ENCODE measurements at places on chromosomes 4 and X.

DNA sequence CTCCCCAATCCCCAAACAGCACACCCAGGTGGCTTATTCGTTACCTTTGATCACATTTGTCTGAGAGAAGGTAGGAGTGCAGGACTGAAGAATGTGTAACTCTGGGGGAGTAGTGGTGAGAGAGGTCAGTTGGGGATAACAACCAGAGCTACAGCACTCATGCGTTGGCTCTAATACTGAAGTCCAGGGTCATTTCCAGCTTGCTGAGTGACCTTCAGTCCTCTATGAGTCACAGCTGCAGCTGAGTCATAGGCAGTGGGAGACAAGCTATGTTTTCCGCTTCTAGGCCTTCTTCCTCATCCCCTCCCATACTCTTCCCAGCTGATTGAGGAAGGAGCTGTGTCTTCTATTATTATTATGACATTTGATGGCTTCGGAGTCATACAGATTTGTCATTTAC is 31.6 kb upstream of the CT47C1 start:
- DNase-seq = no peak

- DNase-seq = no peak
Measured at GRCh38 chrX:4129626-4130025, 416.2 kb upstream of the PRKX start.

GRCh38 chr4:57061395-57061794 is 48.8 kb downstream of the IGFBP7 start:
- DNase-seq = no peak

GRCh38 chrX:56766554-56767347 is 37.7 kb downstream of the NBDY start:
- DNase-seq = no peak

DNA sequence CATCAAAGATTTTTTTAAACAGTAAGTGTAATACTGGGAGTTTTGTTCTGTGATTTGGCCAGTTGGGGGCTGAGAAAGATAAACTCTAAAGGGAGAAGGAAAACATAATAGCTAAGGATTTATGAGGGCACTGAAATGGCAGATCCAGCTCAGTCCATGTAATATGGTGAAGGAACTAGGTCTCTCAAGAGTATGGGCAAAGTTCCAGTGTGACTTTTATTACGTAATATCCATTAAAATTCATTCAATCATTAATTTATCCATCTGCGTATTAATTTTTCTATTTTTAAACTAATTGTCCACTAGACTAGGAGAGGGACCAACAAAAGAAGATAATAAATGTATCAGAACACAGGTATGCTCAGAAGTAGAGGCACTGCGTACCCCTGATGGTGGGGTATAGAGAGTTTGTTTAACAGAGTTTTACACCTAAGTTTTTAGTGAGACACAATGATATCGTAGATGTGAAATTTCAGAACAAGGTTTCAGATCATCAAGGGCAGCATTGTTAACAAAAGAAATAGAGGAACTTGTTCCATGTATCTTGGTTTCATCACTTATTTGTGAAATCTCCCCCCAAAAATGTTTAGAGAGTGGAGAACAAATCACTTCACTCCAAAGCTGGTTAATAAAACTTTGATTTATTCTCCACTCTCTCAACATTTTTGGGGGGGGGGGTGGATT is 351.1 kb downstream of the GRXCR1 start:
- DNase-seq = no peak

DNA sequence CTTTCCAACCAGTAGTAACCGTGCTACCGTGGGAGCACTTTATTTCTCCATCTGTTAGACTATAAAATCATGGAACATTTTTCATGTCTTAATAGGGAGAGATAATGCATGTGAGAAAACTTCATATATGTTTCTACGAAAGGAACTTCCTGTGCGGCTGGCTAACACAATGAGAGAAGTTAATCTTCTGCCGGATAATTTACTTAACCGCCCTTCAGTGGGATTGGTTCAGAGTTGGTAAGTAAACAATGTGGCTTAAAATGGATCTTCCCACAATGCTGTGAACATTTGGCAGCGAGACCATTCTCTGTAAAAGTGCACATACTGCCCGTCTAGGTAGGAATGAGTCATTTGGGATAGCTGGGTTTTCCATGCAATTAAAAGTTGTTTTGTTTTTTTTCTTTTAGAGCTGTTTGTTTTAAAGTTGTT is 29.6 kb downstream of the PDK3 start:
- no peak for DNase-seq

- no peak for DNase-seq
Measured at GRCh38 chr4:165201806-165202205, 5.6 kb upstream of the KLHL2 start.

DNA sequence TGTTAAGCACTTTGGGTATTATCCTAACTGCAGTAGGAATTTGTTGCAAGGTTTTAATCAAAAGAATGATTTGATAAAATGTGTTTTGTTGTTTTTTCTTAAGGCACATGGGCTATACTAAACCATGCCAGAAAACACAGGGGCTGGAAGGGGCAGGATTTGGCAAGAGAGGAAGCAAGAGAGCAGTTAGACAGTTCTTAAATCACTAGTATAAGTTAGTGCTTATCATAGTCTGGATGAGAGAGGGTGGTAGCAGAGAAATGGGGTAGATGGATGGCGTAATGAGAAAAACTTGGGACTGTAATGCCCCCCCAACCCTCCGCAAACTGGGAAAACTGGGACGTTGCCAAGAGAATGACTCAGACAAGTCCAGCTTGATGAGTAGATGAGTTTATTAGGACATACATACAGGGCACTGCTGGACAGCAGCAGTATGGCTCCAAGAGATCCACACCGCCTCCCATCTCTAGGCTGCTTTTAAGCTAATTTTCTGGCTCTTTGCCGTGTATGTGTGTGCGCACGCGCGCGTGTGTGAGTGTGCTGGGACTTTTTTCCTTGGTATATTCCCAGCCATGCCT is 151.5 kb downstream of the PDLIM5 start:
- DNase-seq = no peak
